NCI-H460 (cell line): ENCODE measurements at places on chromosomes 16 and 17. TPM values are rescaled to one million over a fixed set of nuclear protein-coding genes. Genes with fewer than 3 reads are reported as not detected.

The KRT33B gene
- not detected in 2 replicates for total RNA-seq

The CES1 gene
- 4.8 and 5.2 TPM in 2 replicates for total RNA-seq

The SDR42E2 gene
- total RNA-seq = not detected in 2 replicates

The DPEP1 gene
- total RNA-seq = 0.17 TPM in 1 of 2 replicates, not detected in the other

The SPAG7 gene
- total RNA-seq = 56.0 and 57.1 TPM in 2 replicates

The SMARCD2 gene
- total RNA-seq = 73.6 and 75.5 TPM in 2 replicates

The FLII gene
- total RNA-seq = 175 and 179 TPM in 2 replicates

The CDRT15L2 gene
- not detected in 2 replicates for total RNA-seq

The HASPIN gene
- 13.2 and 13.9 TPM in 2 replicates for total RNA-seq

The CMTM2 gene
- not detected in 2 replicates for total RNA-seq

The TMEM186 gene
- total RNA-seq = 6.5 and 9.8 TPM in 2 replicates

The CIITA gene
- not detected in 2 replicates for total RNA-seq

The JPH3 gene
- 0.67 and 0.72 TPM in 2 replicates for total RNA-seq

The GDPD3 gene
- 0.67 and 0.89 TPM in 2 replicates for total RNA-seq

The CCT6B gene
- total RNA-seq = 0.52 and 0.94 TPM in 2 replicates

The TVP23B gene
- 118 and 123 TPM in 2 replicates for total RNA-seq

The GP1BA gene
- not detected in 2 replicates for total RNA-seq

The GRAP gene
- not detected in 2 replicates for total RNA-seq

The IGF2BP1 gene
- total RNA-seq = 0.09 and 0.15 TPM in 2 replicates

The FOXC2 gene
- total RNA-seq = not detected in 2 replicates

The PHOSPHO1 gene
- not detected in 2 replicates for total RNA-seq

The MYH2 gene
- not detected in 2 replicates for total RNA-seq

The NLE1 gene
- 26.4 and 27.0 TPM in 2 replicates for total RNA-seq

The EXOC3L1 gene
- total RNA-seq = not detected in 2 replicates

The ZG16B gene
- 13.8 and 18.7 TPM in 2 replicates for total RNA-seq

The KRTAP1-5 gene
- not detected in 2 replicates for total RNA-seq

The LPCAT2 gene
- 0.63 and 2.1 TPM in 2 replicates for total RNA-seq

The ARHGAP44 gene
- total RNA-seq = 2.1 and 2.5 TPM in 2 replicates

The ESRP2 gene
- 0.27 TPM in 1 of 2 replicates, not detected in the other for total RNA-seq

The MAPK8IP3 gene
- total RNA-seq = 18.1 and 23.0 TPM in 2 replicates

The SMIM36 gene
- not detected in 2 replicates for total RNA-seq

The PYY gene
- not detected in 2 replicates for total RNA-seq

The PIK3R5 gene
- 0.35 TPM in 2 replicates for total RNA-seq

The TSPOAP1 gene
- not detected in 2 replicates for total RNA-seq

The SULT1A2 gene
- total RNA-seq = 0.29 and 0.67 TPM in 2 replicates

The CLEC10A gene
- total RNA-seq = not detected in 2 replicates

The MYO15A gene
- total RNA-seq = 0.06 and 0.30 TPM in 2 replicates

The ZNF785 gene
- 0.14 and 0.45 TPM in 2 replicates for total RNA-seq

The TSPAN10 gene
- total RNA-seq = 0.42 and 0.49 TPM in 2 replicates

The MYO1C gene
- 76.2 and 78.8 TPM in 2 replicates for total RNA-seq

The DHRS7C gene
- not detected in 2 replicates for total RNA-seq

The C16orf92 gene
- total RNA-seq = not detected in 2 replicates

The CLEC3A gene
- not detected in 2 replicates for total RNA-seq
